ENCODE measurements at places on chromosomes 11 and 22.

GRCh38 chr11:118319337-118319707 is 14.8 kb downstream of the CD3E start:
- DNase-seq, result no peak

DNA sequence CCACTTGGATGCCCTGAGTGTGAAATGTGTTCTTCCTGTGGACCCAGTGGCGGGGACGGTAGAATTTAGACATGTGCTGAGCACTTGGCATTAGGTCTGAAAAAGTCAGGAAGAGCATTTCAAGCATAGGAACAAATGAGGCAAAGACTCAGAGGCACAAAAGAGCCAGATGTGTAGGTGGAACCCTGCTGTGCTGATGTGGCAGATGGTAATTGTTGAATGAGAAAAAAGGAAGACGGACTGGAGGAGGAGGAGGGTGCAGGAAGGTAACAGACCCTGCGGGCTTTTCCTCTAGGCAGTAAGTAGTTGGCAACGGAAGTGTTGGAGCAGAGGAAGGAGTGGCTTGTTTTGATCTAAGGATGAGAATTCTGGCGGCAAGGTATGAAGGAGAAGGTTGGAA is 985.8 kb downstream of the TBC1D22A start:
- no peak for DNase-seq

GRCh38 chr22:31871480-31871879 is 72.9 kb upstream of the YWHAH start:
- no peak for DNase-seq

DNA sequence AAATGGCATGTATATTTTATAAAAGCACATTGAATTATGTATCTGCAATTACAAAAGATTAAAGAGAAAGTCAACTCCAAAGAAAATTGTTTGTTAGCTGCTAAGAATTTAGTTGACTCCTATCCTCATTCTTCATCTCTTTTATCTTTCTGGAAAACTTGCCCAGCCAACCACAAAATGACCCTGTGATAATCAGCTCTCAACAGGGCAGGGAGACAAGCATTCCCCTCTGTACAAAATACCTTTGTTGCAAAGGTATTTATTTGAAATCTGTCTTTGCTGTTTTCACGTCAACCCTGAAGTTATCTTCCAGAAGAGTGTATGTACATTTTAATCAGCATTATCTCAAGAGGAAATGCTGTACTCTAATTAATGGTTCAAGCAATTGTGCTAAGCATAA is 191.1 kb upstream of the DDI1 start:
- no peak for DNase-seq

DNA sequence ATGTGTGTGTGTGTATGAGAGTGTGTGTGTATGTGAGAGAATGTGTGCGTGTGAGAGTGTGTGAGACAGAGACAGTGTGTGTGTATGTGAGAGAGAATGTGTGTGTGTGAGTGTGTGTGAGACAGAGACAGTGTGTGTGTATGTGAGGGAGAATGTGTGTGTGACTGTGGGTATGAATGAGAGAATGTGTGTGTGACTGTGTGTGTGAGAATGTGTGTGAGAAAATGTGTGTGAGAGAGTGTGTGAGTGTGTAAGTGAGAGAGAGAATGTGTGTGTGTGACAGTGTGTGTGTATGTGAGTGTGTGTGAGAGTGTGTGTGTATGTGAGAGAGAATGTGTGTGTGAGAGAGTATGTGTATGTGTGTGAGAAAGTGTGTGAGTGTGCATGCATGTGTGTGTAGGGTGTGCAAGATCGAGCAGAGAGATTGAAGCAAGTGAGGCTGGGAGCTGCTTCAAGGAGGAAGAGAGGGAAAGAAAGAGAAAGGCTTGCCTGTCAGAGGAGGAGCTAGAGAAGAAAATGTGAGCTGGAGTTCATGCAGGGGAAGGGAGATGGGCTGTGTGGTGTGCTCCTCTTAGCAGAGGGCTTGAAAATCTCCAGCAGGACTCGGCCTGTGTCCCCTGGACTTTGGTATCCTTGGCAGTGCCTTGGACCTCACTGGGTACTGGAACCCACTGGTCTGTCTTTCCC is 27.7 kb upstream of the TP53I11 start:
- no peak for DNase-seq

GRCh38 chr11:116851626-116852025 is 14.2 kb upstream of the APOA1 start:
- no peak for DNase-seq

GRCh38 chr11:123390146-123390545 is 39.9 kb upstream of the GRAMD1B start:
- DNase-seq, result no peak

- DNase-seq, result no peak
Measured at GRCh38 chr22:24200619-24201212, 19.4 kb downstream of the SUSD2 start.

DNA sequence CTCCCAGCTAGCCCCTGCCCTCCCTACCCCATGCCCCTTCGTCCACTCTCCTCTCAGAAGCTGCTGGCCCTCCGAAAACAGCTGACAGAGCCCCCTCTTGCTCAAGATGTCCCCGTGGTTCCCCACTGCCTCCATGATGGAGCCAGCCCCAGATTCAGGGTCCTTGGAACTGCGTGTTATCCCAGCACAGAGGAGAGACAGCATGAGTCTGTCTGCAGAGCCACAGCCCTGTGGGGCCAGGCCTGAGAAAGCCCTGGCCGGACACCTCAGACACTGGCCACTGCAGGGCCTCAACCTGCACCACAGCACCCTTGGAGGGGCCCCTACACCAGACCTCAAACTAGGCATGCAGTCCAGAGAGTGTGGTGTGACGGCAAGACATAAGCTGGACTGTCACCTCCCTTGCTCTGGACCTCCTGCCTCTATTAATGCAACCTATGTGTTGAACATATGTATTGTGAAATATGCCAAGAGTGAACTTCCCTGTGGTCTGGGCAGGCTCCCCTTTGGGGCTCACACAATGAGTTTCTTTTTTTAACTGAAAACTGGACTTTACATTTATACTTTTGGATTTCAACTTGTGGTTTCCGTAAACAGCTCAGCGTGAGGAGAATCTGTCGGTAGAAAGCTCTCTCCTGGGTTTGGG is 9.6 kb downstream of the PNPLA5 start:
- DNase-seq, result no peak

DNA sequence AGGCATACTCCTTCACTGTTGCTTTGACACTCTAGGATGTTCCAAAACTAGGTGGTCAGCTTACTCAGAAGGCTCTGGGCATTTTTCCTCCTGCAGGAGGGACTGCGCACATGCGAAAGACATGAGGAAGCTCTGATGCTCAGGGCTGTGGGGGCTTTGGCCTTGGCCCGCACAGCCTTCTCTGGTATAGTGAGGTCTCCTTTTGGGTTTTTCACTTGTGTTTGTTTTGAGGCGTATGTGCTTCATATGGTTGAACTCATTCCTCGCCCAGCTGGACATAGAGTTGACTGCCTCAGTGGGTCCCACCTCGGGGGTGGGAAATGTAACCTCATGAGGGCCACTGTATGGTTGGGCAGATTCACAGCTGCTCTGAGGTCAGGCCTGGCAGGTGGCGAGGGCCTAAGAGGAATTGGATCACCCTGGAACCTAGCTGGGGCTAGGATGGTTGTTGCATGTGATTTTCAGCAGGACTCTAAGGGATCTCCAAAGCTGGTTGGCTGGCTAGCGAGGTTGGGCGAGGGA is 63.7 kb downstream of the PTPRJ start:
- no peak for DNase-seq

- DNase-seq, result no peak
Measured at GRCh38 chr11:118277312-118277711, 13.2 kb upstream of the MPZL2 start.

DNA sequence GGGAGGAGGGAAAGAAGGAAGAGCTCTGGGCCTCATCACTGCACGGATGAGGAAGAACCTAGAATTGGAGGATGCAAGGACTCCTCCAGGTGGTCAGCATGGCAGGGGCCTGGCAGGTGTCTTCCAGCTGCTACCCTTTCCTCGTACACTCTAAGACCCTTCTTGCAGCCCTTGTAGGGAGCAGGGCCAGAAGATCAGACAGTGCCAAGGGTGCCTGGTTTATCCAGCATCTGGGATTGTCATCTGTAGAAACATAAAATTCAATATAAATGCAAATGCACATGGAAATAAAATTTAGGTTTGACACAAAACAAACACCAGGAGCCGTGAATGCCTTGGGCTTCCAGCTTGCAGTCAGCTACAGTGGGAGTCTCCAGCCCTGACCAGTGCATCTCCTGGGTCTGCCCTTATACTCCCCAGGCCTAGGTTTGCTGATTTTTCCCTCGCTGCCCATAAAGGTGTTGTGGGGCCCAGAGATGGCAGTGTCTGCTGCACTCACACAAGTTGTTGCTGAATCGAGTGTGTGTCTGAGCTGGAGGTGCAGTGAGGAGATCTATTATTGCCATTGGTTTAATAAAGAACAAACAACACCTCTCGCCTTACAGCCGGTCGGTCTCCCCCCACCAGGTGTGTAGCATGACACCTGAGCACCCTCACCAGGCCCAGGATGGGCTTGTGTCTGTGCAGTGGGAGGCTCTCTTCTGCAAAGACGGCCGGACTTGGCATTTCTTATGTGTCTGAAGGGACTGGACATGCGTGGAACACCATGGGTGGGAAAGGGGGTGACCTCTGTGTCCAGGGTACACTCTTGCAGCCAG is 87.1 kb downstream of the BCR start:
- no peak for DNase-seq

GRCh38 chr11:130050257-130050656 is 19.4 kb upstream of the APLP2 start:
- DNase-seq, result no peak
